ENCODE measurements at places on chromosomes 12 and 14. TPM values are rescaled to one million over a fixed set of nuclear protein-coding genes. Genes with fewer than 3 reads are reported as not detected.

Gene GPR135
- 1.2 TPM for total RNA-seq

Gene VDR
- 2.6 TPM for total RNA-seq

Gene CDK2
- 57.7 TPM for total RNA-seq

Gene ASCL1
- total RNA-seq: not detected

Gene IPO8
- 19.5 TPM for total RNA-seq

Gene TPPP2
- not detected for total RNA-seq

All from A549 treated with CORT108297 at 1 μM for 4 hours (cell line).